Renal cortex interstitium (tissue), 15 donors: ENCODE measurements at places on chromosomes 1 and 21. TPM values are rescaled to one million over a fixed set of nuclear protein-coding genes. Genes with fewer than 3 reads are reported as not detected.

Gene LGR6
- polyA plus RNA-seq: 0.70 TPM

Gene ARMH1
- polyA plus RNA-seq: 6.0 TPM

Gene C1orf210
- polyA plus RNA-seq: 23.7 TPM

Gene TMPRSS15
- 0.23 TPM for polyA plus RNA-seq

Gene ZNF593OS
- 1.0 TPM for polyA plus RNA-seq

Gene TCHHL1
- not detected for polyA plus RNA-seq

Gene PRPF38B
- 90.6 TPM for polyA plus RNA-seq

DNA sequence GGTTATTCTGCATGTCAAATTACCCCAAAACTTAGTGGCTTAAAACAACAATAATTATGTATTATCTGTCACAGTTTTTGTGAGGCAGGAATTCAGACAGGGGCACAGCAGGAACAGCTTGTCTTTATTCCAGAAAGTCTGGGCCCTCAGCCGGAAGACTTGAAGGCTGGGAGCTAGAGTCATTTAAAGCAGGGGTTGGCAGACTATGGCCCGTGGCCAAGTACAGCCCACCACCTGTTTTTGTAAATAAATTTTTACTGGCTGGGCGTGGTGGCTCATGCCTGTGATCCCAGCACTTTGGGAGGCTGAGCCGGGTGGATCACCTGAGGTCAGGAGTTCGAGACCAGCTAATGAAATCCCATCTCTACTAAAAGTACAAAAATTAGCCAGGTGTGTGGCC is 39.6 kb upstream of the KDM4A start:
- no peak for DNase-seq

- no peak for DNase-seq
Measured at GRCh38 chr1:248914796-248915381, 8.9 kb downstream of the PGBD2 start.

DNA sequence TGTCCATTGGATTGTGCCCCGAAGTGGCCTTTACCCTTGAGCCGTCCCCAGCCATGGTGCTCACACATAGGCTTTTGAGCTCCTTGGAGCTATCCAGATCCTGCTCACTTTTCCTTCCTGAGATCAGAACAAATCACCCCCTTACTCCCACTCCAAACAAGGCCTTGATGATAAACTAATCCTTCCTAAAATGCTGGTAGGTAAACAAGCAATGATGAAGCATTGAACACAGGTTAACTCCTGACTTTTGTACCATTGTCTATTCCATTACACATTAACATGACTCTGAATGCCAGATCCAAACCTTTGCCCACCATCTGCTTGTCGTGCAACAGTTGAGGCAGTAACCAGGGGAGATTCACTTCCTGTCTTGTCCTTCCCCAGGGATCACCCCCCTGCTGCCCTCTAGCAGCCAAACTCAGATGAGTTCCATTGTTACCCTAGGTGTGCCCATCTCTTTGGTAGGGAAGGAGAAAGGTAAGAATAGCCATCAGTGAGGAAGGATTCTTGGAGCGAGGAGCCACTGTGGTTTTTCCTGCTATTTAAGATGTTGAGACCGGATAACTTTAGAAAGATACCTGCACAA is 79.5 kb upstream of the DNAJC6 start:
- no peak for DNase-seq

DNA sequence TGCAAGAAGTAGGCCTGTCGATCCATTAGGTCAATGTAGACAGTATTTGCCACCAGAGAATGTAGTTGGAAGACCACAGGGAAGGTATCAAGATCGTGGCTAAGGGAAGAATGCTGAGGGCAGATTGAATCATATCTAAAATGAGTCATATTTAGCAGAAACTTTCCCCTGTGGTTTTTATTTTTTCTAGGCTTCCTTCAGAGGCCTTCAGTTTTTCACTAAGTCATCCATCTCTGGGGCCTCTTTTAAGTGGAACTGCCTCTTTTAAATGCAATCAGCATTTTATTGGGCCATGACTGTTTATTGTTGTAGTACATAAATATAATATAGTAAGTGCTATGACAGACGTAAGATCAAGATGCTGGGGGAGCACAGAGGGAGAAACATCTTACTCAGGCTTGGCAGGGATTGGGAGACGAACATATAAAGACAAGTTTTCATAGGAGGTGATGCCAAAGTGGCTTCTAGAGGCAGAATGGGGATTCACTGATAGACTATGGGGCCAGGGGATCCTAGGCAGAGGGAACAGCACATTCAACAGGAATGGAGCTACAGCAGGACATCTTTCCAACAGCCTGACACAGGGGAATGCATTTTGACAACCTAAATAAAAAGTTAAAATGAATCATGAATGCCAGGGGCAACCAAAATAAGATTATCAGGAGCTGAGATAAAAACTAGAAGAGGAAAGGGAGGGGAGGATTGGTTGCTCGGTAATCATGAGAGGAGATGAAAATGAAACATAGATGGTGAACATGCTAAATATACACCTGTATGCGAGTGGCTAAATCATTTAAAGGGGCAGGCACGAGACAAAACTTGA is 20.1 kb downstream of the UBE2U start:
- no peak for DNase-seq

DNA sequence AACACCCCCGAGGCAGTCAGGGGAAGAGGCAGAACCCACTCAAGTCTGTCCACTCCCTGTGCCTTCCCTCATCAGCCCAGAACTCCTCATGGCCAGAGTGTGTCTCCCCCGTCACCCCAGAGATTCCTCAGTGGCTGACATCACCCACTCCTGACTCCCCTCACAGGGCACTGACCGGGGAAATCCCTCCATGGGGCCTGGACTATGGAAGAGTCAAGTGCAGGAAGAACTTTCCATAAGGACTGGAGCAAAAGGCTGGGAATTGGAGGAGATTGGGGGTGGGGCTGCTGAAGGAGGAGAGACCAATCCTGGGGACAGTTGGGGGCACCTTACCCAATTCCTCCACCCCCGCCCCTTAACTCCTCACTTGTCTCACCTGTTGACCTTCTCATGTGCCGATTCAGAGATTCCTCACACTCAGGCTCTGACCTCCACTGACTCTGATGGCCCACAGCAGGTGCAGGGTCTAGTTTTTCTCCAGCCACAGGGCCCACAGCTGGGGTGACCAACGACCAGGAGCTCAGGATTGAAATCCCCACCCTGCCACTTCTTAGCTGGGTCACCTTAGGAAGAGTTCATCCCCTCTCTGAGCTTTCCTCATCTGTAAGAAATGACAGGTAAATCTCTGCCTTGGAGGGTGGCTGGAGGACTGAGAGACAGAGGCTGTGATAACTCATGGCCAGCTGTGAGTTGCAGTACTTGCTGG is 481 bp upstream of the EXTL1 start:
- DNase-seq: no peak

GRCh38 chr1:95309031-95309471 is 75.0 kb downstream of the RWDD3 start:
- peak; percentile 47 for DNase-seq

- no peak for DNase-seq
Measured at GRCh38 chr1:200211157-200211556, 183.6 kb downstream of the NR5A2 start.

GRCh38 chr1:23177031-23177430 is 8.4 kb upstream of the LUZP1 start:
- DNase-seq: no peak

GRCh38 chr1:40310983-40311642 is 6.0 kb downstream of the COL9A2 start:
- DNase-seq: no peak

GRCh38 chr1:73766786-73767348 is 431.1 kb downstream of the LRRIQ3 start:
- DNase-seq: no peak

DNA sequence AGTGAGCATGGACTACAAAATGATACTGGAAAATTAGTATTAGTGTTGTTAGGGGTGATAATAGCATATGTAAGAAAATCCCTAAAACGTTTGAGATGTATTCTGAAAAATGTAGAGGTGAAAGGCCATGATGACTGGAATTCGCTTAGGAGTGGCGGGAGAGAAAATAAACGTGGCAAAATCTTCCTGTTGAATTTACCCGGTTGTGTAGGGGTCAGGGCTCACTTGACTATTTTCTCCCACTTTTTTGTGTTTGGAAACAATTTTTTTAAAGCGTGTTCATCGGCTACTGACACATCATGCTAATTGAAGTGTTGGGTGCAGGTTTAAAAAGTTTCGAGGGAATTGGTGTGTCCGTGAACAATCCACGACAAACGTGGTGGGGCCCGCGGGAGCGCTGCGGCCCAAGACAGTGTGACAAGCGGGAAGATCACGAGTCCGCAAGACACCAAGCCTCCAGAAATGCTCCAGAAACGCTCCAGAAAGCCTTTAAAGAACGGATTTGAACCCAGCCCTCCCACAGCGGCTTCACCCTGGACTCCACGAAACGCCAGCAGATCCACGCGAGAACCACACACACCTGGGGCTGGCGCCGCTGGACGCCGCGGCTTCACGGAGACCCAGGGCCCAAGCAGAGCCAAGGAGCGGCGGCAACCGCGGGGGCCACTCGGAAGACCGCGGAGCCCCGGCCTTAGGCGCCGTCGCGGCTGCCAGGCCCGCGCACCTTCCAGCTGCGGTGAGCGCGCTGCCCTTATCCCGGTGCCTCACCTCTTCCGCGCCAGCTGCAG is 573 bp downstream of the PSMG1 start:
- DNase-seq: peak; percentile 35

- no peak for DNase-seq
Measured at GRCh38 chr1:109151146-109151990, 37.5 kb downstream of the ELAPOR1 start.
